ENCODE measurements at places on chromosomes 5 and 9. TPM values are rescaled to one million over a fixed set of nuclear protein-coding genes. Genes with fewer than 3 reads are reported as not detected.

DNA sequence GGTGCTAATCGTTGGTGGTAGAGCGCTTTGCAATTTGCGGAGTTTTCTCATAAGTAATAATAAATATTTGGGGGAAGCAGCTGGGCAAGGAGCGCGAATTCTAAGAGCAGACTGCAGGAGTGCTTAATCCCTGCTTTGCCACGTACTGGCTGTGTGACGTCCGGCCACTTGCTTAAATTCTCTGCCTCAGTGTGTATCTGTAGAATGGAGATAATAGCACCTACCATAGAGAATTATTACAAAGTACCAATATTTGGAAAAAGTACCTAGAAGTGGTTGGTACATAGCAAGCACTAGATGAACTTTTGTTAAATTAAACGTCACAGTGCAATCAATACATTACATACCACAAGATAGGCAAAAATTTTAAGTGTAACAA is 598 bp upstream of the TMED7 start:
- H3K27me3 ChIP-seq = no peaks in the 10 kb centered on the region
- peaks cover 1% of the 10 kb centered on the region for H3K36me3 ChIP-seq
- peak; percentile 62 for DNase-seq

GRCh38 chr9:98064623-98065392 is 8.3 kb downstream of the NANS start:
- no peak overlapping the region for H3K27ac ChIP-seq
- H3K4me1 ChIP-seq = 0 out of 2 replicates have a peak, but pooled peaks cover 1% of the 10 kb centered on the region
- peaks cover 30% of the 10 kb centered on the region for H3K36me3 ChIP-seq
- DNase-seq = no peak

Gene CDC37L1
- 12.8 TPM for total RNA-seq

DNA sequence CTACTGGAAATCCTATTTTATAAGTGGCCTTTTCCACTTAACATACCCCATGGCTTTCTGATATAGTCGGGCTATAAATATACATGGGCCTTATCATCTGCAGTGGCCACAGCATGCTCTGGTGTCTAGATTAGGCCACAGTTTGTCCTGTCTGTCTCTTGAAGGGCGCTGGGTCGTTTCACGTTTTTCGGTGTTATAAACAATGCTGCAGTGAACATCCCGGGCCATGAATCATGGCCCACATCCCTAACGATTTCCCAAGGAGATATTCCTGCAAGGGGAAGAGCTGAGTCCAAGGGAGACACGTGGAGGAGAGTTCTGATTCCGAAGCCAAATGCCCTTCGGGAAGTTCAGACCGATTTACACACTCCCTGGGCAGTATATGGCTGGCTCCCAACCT is 8.4 kb downstream of the PLPP7 start:
- no peaks in the 10 kb centered on the region for H3K4me1 ChIP-seq
- H3K4me3 ChIP-seq = no peak overlapping the region

GRCh38 chr9:88476491-88477271 is 58.3 kb upstream of the NXNL2 start:
- H3K27me3 ChIP-seq = no peaks in the 10 kb centered on the region
- H3K27ac ChIP-seq = peak overlapping the region; percentile 84
- peaks cover 19% of the 10 kb centered on the region for H3K4me1 ChIP-seq
- peak; percentile 28 for DNase-seq

Gene PCDHGB4
- total RNA-seq = 16.4 TPM

- H3K4me1 ChIP-seq = no peaks in the 10 kb centered on the region
- H3K27me3 ChIP-seq = no peaks in the 10 kb centered on the region
- DNase-seq = no peak
- H3K4me3 ChIP-seq = no peak overlapping the region
These were observed 65.2 kb downstream of the XRCC4 start for GRCh38 chr5:83142526-83142925.

DNA sequence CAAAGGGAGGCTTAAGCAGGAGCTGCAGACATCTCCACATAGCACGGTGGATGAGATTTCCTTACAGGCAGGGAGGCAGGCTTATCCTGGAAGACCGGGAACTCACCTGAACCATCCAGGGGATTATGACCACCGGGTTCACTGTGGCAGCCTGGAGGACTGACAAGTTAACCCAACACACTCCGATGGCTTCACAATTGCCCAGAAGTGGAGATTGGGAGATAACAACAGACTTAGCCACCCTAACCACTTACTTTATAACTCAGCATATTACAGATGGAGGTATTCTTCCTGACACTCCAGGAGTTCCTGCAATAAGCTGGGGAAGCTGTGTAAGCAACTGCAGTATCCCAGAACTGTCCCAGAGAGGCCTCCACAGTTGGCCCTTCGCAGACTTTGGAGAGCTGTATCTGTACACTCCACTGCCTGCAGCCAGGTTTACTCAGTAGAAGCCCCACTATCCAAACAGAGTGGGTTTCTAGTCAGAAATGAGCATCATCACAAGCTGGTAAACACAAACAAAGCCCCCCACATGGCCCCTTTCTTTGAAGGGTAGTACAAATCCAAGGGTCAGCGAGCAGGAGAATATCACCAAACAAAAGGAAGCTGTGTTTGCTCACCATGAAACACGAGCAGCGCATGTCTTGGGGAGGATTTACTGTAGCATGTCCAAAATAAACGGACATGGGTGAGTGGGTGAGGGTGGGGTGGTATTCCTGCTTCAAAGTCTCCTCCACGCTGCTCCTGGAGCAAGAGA is 462.2 kb downstream of the RASEF start:
- no peak overlapping the region for H3K27ac ChIP-seq
- H3K36me3 ChIP-seq = no peaks in the 10 kb centered on the region
- no peak for DNase-seq
- H3K4me1 ChIP-seq = peaks cover 20% of the 10 kb centered on the region
- no peaks in the 10 kb centered on the region for H3K27me3 ChIP-seq
- no peak overlapping the region for H3K4me3 ChIP-seq

Data from IMR-90 (cell line).